NCI-H2081 (cell line): ENCODE measurements at places on chromosomes 2 and 18.

GRCh38 chr2:228094377-228094921, 87.0 kb downstream of the SPHKAP start:
- no peak for DNase-seq

DNA sequence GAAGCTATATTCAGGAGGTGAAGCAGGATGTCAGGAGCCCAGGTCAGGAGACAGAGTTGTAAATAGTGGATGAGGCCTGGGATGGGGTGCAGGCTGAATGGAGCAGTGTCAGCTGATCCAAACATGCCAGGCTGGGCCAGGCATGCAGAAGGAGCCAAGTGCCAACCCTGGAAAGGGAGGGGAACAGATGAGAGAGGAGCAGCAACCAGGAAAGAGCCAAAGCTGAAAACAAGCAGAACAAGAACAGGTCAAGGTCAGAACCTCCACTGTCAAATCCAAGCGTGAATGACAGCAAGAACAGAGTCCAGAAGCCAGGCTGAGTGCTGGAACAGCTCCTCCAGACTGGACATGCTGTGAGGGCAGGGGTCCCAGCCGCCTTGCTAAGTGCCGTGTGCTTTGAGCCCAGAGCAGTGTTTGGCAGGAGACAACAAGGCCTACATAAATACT, 49.2 kb upstream of the PPP1CB start:
- no peak for DNase-seq

DNA sequence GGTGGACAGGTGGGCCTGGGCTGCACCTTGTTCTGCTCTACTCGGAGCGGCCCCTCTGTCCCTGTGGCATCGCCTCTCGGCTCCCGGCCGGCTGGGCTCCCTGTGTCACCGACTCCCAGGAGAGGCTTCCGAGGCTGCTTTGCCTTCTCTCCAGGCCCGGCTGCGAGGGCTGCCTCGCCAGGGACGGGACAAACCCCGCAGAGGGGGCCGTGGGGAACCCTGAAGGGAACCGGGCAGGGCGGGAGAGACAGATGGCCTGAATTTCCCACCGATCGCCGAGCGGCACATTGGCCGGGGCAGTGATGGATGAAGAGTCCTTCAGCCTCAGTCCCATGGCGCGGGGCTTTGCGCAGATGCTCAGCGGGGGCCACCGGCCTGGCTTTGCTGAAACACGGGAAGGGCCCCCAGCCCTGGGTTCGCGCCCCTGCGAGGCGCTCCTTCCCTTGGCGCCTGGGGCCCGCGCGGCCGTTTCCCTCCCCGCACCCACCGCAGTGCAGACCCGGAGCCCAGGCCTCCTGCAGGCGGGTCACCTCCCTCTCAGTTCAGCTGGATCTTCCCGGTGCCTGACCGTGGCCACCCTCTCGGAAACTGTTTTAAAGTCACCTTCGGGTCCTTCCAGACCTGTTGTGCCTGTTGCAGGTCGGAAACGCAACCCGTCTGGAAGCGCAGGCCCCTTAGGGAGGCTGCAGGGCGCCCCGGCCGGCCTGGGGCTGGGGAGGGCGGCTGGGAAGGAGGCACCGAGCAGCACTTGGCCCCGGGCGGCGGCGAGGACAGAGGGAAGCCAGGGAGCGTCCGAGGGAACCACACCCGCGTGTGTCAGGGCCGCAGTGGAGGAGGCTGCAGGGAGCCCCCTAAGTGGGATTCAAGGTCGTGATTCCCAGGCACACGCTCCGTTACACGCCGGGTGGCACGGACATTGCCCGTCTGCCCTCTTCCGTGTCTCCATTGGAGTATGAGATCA, 341.9 kb upstream of the SALL3 start:
- DNase-seq, result no peak

DNA sequence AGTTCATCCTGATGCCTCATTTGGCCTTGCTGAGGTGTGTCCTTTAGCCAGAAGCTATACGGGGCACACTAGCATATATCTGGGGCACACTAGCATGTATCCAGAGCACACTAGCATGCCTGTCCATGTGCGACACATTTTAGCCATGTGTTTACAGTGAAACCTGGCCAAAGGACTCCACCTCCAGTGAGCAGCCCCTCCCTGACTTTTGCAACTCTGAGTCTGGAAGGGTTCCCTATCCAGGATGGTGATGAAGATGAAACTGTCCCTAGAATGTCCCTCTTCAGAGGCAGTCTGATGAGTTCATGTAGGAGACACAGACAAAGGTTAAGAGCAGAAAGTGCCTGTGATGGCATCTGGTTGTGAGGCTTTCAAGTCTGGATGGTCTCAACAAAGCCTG, 61.4 kb upstream of the LGALSL start:
- no peak for DNase-seq

DNA sequence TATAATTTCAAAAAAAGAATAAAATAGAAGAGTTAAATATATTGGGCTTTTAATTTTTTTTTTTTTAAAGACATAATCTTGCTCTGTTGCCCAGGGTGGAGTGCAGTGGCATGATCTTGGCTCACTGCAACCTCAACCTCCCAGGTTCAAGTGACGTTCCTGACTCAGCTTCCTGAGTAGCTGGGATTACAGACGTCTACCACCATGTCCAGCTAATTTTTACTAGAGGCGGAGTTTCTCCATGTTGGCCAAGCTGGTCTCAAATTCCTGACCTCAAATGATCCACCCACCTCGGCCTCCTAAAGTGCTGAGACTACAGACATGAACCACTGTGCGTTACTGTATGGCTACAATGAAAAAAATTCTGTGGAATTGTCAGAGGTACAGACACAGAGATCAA, 98.1 kb upstream of the RGPD4 start:
- DNase-seq, result no peak

DNA sequence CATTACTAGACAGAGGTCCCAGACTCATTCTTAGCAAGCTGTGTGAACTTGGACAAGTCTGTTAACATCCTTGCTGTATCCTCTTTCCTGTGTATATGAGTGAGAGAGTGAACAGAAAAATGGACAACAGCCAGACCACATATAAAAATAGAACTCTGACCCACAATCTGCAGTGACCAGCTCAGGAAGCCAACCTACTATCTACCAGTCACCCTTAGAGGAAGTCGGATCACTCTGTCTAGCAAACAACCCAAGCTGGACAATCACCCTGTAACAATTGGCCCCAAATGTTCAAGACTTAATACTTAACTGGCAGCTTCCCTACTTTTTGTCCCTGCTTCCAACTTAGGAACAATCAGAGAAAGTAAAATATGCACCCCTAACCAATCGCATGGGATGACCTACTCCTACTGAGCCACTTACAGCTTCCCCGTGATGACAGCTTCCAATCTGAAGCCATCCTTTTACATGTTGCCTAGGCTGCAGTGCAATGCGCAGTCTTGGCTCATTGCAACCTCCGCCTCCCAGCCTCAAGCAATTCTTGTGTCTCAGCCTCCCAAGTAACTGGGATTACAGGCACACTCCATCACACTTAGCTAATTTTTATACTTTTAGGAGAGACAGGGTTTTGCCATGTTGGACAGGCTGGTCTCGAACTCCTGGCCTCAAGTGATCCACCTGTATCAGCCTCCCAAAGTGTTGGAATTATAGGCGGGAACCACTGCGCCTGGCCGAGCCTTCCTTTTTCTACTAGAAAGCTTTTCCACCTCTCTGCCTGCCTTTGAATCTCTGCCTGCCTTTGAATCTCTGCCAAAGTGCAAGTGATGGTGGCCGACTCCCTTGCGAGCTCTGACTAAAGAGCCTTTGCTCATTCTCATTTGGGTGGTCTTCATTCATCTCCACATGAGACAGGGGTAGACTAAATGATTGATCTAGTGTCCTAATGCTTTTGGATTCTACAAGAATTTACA, 158.3 kb upstream of the NDUFV2 start:
- no peak for DNase-seq

GRCh38 chr2:235017441-235017840, 65.6 kb downstream of the SH3BP4 start:
- no peak for DNase-seq

GRCh38 chr2:44886414-44886813, 55.1 kb upstream of the SIX3 start:
- DNase-seq, result no peak

- DNase-seq, result no peak
These were observed 86.8 kb downstream of the SEMA4F start for GRCh38 chr2:74740741-74741431.

GRCh38 chr2:109342256-109342850, 213.3 kb downstream of the SH3RF3 start:
- DNase-seq, result no peak

- DNase-seq, result no peak
These were observed 9.5 kb downstream of the HJURP start for GRCh38 chr2:233844836-233845235.

GRCh38 chr2:208077276-208077675, 47.0 kb downstream of the CRYGD start:
- DNase-seq, result no peak

DNA sequence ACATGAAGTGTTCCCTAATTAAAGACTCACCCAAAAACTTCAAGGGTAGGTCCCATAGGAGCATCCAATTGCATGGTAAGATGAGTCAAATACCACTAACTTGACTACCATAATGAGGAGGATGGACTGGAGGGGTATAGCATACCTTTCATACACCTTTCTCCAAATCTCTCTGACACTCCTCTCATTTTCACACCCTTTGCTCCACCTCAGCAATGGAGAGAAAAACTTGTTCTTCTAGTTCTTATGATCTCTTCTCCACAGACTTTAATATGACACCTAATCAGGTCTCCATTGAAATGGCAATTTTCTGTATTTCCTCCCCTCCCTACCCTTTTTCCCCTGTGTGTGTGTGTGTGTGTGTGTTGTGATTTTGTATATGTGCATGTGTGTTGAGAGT, 41.1 kb upstream of the MAP2 start:
- no peak for DNase-seq

DNA sequence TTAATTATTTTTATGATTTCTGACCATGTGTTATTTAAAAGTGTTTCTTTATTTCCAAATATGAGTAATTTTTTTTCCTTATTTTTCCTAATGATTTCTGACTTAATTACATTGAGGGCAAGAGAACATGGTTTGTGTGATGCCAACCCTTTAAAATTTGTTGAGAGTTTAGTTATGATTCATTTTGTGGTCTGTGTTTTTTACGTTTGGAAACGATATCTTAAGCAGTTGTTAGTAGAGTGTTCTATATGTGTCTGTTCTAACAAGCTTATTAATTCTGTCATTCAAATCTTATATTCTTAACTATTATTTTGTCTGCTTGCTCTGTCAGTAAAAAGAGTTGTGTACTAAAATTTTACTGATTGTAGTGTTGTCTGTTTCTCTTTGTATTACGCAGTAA, 15.0 kb downstream of the NAB1 start:
- DNase-seq, result no peak

- DNase-seq, result no peak
These were observed 236.2 kb upstream of the COPS8 start for GRCh38 chr2:236849508-236849907.

GRCh38 chr2:239697399-239698164, 296.8 kb upstream of the HDAC4 start:
- no peak for DNase-seq

DNA sequence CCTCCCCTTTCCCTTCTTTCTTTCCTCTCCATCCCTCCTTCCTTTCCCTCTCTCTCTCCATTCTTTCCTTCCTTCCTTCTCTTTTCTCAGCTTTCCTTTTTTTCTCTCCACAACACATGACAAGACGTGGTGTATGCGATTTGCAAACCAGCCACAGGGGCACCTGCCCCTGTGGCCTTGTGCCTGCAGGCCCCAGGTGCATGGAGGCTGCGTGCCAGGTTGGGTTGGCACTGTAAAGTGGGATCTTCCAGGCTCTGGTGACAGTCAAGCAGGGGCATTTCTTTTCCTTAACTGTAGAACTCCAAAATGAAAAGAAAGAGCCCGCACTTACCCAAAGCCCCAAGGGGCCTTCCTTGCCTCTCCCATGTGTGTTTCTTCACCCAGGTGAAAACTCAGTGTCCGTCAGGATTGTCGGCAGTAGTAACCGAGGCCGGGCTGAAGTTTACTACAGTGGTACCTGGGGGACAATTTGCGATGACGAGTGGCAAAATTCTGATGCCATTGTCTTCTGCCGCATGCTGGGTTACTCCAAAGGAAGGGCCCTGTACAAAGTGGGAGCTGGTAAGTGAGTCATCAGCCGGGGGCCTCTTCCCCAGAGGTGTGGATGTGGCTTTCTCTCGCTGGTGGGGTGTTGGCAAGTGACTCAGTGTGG, 50.9 kb downstream of the MARCO start:
- no peak for DNase-seq

DNA sequence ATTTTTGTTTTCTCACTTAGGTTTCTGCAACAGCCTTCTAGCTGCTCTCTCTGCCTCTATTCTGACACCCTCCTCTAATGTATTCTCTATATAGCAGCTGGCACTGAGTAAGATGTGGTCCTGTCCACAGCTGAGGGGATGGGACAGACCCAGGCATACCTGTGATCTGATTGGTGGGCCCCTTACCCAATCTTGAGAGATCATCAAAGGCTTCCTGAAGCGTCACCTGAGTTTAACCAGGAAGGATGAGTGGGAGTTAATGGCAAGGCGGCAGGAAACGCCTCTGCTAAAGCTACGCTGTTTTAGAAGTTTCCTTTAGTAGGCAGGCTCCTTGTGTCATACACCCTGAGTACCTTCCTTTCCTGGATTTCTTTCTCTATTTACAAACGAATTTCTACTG, 5.7 kb upstream of the TET3 start:
- no peak for DNase-seq

DNA sequence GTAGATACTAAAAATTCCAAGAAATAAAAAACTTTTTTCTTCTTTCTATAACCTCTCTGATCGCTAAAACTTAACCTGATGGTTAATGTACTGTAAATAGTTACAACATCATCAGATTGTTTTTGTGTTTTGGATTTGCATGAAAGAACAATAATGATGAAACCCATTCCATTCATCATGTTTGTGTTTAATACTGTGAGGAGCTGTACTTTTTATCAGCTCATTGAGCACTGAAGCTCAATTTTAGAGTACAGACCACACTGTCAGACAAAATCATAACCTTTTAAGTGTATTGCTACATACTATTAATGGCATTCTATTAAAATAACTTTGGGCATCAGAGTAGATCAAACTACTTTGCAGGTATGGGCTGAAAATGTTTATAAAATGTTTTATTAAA, 14.8 kb upstream of the BBS5 start:
- no peak for DNase-seq

DNA sequence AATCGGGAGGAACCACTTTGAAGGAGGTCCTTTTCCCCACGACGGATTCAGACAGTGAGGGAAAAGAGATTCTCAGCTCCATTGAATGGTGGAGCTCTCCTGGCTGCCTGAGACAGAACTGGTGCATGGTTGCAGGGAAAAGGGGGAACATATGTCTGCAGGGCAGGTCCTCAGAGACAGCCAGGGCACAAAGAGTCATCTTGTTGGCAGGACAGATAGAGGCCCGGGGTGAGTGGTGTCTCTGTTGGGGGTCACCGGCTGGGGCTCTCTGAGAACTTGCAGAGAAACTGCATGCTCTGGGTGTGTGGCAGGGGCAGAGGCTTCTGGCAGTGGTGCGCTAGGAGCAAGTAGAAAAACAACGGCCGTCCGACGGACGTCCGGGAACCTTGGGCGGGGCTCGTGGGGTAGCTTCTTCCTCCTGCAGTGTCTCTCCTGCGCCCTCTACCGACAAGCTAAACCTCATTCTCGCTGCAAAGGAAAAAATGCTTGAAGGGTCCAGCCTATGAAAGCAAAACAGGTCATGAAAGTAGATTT, 94.3 kb downstream of the CDCA7 start:
- DNase-seq, result no peak
